ENCODE measurements at places on chromosomes 7 and 10. TPM values are rescaled to one million over a fixed set of nuclear protein-coding genes. Genes with fewer than 3 reads are reported as not detected.
A peak's percentile ranks its signal among the peaks of the same experiment; 100 is the strongest.

- H3K4me3 ChIP-seq, result peak overlapping the region; percentile 56
- no peak for DNase-seq
- no peak overlapping the region for H3K27ac ChIP-seq
- no peaks in the 10 kb centered on the region for H3K36me3 ChIP-seq
Measured at GRCh38 chr10:79139124-79139835, 70.5 kb downstream of the ZMIZ1 start.

DNA sequence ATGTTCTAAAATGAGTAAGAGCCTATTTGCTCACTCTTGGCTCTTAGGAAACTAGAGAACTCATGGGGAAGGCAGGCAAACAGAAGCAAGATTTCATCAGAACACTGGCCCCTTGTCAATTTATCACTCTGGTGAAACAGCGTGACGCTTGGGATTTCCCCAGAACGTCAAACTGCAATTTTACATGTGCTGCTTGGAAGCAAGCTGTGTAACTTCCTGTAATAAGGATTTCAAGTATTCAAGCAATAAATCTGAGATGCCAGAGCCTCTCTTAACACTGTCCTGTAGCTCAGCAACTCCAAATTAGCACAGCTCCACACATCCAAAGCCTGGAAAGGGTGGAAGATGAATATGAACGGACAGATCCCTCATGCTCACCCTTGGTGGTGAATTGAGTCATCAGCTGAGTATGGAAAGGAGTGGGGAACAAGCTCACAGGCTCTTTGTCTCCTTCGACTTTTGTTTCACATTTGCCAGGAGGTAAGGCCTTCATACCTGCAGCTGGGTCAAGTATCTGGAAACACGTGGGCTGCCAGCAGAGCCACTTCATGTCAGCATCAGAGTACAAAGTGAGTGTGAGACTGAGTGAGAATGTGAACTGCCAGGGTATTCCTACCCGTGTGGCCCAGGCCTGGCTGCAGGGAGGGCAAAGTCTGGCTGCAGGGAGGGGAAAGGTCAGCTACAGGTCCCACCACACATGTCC lies 140.4 kb upstream of the NAMPT start:
- no peaks in the 10 kb centered on the region for H3K36me3 ChIP-seq
- H3K27ac ChIP-seq, result peak overlapping the region; percentile 46
- peaks cover 17% of the 10 kb centered on the region for H3K27me3 ChIP-seq

DNA sequence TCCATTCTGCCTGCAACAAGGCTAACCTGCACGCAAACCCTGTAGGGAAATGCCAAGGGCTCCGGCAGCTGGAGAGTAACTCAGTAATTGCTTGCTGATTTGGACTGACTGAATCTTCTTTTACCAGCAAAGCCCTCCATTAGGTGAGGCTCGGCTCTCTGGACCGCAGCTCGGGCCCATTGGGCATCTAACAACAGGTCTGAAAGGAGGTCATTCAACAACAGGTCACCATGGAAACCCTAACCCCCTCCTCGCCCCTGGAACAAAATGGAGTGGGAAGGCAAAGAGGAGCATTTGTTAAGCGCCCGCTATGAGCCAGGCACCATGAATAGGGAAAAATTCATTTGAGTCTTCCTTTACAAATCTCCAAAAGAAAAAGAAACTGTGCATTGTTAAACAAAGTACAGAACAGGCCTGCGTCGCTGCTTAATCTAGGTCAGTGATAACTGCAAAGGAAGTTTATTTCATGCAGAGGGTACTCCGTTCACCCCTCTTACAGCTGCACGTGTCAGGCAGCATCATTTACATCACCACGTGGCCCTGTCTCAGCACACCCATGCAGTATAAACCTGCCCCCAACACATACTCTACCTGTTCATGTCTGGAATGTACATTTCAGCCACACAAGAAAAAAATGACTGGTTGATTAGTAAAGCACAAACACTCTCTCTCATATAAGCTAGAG lies 248.8 kb upstream of the NEBL start:
- H3K4me1 ChIP-seq, result no peaks in the 10 kb centered on the region
- H3K27ac ChIP-seq, result no peak overlapping the region
- no peak overlapping the region for H3K4me3 ChIP-seq
- DNase-seq, result no peak
- H3K36me3 ChIP-seq, result no peaks in the 10 kb centered on the region

Gene SPDYE16
- polyA plus RNA-seq, result 0.08 TPM

Gene CALD1
- 0.64 TPM for polyA plus RNA-seq
